ENCODE measurements at places on chromosomes 5 and 9.

DNA sequence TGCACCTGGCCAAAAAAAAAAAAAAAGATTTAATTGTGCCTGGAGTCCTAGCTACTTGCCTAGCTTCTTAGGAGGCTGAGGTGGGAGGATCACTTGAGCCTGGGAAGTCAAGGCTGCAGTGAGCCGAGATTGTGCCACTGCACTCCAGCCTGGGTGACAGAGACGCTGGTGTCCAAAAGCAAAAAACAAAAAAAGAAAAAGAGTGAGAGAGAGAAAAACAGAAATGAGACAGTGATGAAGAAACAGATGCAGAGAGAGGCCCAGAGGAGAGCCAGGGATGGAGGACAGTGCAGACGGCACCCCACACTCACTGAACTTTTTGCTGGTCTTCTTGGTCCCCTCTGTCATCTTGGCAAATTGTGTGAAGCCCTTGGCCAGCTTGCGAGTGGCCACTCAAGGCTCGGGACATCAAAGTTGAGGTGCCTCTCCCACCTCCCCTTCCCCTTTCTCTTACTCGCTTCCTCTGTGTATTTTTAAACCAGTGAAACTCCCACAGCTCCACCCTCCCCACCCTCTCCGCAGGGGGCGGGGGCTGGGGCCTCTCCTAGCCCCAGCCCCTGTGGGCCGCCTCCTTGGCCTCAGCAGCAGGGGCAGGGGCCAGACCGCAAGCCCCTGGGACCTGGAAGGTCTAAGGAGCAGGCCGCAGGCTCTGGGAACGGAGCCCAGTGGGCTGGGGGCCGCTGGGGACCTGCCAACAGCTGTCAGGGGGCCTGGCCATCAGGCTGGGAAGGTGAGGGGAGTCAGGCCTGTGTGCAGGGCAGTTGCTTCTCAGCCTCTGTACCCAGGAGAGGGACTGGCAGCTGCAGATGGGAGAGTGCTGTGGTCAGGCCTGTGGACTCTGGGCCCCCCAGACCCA lies at the start of gene SH2D3C:
TSS of gene SH2D3C (minus strand) at position 387 of the 856 bp plus-strand sequence. CDS start at position 348, 39 bp downstream.
- no peak for DNase-seq

- DNase-seq = no peak
These were observed 174.4 kb upstream of the RGMB start for GRCh38 chr5:98599016-98599415.

DNA sequence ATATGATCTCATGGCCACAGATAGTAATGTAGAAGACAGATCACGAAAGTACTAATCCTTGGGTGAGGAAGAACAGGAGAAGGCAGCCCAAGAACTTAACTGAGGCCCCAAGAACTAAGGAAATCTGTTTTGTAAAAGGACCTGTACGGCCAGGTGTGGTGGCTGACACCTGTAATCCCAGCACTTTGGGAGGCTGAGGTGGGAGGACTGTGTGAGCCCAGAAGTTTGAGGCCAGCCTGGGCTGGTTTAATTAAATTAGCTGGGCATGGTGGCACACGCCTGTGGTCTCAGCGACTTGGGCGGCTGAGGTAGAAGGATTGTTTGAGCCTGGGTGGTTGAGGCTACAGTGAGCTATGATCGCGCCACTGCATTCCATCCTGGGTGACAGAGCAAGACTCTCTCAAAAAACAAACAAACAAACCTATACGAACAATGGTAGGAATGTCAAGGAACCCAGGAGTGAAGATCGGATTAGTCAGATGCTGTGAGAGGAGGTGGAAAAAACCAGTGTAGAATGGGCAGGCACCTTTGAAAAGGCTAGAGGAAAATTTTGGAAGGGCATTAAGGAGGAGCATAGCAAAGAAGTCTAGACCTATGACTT lies 283.8 kb upstream of the DMRT1 start:
- DNase-seq = no peak

DNA sequence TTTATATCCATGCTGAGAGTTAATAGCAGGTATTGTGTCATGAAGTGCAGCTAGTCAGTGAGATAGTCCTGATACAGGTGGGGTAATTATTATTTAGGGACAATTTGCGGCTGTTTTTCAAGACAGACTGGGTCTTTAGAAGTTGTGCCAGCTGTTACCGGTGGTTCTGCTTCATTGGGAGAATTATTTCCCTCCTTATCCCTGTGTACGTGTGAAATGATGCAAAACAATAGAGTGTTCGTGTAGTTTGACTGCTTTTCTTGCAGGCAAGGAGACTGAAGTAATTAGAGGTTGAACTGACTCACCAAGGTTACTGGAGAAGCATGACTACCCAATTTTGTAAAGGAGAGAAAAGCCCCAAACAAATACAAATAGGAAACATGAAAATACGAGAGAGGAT lies 101.7 kb downstream of the ARRDC3 start:
- DNase-seq = no peak

- DNase-seq = no peak
These were observed 46.9 kb downstream of the RAB14 start for GRCh38 chr9:121154782-121155181.

- no peak for DNase-seq
These were observed 30.6 kb upstream of the IL33 start for GRCh38 chr9:6184749-6185645.

DNA sequence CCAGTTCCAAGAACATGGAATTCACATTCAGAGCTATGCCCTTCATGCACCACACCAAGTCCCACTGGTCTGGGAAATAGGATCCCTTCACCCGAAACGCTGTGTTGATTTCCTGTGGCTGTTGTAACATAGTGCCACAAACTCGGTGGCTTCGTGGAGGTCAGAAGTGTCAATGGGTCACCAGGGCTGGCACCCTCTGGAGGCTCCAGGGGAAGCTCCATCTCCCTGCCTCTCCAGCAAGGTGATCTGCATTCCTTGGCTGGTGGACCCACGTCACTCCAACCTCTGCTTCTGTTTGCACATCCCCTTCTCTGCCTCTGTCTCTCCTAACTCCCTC lies 28.9 kb upstream of the ALDH1B1 start:
- DNase-seq = no peak

DNA sequence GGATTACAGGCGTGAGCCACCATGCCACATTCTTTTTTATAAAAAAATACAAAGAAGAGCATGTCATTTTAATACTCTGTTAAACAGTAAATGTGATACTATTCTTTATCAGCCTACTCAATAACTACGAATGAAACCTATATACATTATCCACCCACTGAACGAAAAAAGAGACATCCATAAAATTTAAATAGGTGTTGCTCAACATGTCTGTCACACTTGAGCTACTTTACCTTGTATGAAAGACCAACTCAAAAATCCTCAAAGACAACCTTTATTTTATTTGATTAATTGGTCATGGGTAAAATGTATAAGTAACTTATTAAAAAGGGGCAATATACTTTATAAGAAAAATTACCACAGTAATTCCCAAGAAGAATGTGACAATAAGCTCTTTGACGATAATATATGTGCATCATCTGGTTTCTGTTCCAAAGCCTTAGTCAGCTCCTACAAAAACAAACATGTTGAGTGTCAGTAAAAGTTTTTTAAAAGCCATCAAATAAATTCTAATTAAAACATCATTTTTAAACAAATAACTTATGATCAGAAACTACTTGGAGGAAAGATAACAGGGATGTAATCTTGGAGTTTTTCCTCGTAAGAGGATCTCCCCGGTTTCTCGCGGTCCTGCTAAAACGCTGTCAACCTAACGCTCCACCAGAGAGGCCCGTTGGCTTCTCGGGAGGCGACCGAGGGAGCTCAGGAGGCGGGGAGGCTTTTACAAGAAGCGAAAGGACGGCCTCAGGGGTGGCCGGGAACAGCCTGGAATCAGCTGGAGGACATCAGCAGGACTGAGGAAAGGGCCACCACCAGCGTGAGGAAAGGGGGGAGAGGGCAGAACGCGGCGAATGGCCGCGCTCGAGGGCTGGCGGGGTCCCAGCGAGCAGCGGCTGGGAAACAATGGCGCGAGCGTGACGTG lies 13.5 kb upstream of the ANKRD18B start:
- DNase-seq = no peak

- DNase-seq = no peak
These were observed 48.6 kb downstream of the HRH2 start for GRCh38 chr5:175706499-175706898.

DNA sequence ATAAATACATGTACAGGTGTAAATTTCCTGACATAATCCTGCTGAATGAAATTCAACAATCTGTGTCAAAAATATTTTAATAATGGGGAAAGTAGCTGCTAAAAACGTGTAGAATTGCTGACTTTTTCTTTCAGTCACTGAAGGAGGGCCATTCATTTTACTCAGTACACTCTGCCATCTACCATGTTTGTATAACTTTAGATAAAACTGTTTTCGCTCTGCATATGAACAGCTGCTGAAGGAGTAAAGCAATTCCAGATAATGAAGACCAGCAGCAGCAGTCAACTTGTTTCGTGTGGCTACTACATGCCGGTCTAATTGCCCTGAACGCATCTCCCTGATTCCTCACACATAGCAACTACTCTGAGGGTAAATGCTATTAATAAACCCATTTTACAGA lies 380.5 kb downstream of the SPOCK1 start:
- no peak for DNase-seq

DNA sequence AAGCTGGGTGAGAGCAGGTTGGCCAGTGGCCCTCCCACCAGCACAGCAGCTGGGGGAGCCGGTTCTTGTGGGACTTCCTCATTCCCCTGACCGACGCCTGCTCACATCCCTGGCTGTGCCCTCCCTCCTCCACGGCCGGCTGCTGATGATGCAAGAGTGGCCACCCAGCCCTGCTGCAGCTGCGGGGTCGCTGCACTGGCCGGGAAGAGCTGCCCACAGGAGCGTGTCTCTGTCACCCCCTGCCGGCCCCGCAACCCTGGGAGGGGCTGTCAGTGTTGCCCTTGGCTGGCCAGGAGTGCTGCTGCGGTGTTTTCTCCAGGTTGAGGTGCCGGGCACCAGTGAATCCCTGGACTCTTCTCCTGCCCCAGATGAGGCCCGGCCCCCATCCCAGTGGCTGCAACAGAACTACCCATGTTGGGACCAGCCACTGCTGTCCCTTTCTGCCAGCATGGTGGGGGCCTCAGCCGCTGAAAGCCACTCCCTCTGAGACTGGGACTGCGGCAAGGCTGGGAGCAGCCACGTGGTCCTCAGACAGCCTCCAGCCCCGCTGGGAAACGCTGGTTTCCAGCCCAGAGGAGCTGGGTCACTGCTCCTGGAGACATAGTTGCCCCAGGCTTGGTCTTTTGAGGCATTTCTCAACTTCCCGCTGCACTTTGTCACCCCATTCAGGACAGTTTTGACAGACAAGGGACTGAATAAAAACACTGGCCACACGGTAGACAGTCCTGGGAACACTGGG lies 739 bp downstream of the CARD9 start:
- no peak for DNase-seq

DNA sequence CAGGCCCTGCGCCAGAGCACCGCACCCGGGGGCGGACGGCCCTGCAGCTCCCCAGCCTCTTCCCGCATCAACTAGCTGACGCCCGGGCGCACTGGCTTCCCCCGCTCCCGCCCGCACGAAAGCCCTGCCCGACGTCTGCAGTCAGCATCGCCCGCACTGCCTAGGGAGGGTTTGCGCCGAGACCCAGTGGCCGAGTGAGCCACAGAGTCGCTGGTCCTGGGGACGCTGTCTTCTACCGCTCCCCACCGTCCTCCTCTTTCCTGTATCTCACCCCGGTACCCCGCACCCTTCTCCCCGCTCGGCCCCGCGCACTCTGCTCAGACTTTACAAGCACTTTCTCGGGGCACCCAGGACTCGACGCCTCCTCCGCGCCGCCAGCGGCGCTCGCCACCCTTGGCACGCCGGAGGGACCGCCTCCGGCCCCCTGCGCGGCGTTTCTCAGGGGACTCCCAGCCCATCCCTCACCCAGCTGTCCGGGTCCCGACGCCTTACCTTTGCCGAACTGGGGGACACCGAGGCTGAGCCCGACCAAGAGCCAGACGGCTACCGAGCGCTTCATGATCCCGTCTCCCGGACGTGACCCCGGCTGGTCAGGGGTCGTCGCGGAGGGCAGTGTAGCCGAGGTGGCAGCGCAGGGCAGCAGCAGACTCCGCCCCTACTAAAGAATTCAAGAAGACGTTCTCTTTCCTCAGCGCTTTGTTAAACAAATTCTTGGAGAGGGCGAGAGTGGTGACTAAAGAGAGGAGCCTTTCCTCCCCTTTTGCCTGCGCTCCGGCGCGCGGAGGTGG lies 670 bp downstream of the EDIL3 start:
- no peak for DNase-seq

DNA sequence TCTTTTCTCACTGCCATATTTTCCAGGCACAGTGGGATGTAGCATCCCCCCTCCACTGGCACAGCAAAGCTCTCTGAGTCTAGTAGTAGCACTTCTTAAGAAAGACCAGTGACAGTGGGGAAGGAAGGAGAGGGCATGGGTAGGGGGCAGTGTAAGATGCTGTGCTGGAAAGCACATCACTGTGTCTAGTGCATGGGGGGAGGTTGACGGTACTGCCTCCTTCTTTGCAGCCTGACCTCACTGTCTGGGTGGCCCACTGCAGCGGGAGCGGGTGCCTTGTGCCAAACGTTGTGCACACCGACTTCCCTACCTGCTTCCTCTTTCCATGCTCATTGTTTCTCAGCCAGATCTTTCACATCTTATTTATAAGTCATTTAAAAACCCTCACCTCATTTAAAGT lies 91.8 kb downstream of the PDE8B start:
- no peak for DNase-seq

DNA sequence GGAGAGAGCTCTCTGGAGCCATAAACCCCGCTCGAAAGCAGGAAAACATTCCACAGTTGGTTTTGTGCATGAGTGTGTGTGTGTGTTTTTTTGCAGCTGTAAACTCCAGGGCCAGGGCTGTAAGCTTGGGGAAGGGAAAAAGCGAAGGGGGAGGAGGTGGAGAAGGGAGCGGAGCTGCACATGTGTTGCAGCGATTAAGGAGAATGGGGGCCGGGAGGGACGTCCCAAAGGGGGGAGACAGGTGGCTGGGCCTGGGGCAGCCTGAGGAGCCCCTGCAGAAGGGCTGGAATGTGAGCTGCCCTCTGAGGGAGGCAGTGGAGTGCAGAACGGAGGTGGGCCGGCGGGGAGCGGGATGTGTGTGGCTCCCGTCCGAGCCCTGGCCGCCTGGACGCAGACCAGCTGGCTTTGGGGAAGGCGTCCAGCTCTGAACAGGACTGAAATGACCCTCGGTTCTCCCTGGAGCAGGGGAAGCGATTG lies 2.7 kb upstream of the MYMK start:
- no peak for DNase-seq

GRCh38 chr5:175484322-175484721 lies 6.0 kb downstream of the SFXN1 start:
- DNase-seq = no peak

GRCh38 chr5:96434201-96434645 lies 1.2 kb upstream of the PCSK1 start:
- DNase-seq = no peak

DNA sequence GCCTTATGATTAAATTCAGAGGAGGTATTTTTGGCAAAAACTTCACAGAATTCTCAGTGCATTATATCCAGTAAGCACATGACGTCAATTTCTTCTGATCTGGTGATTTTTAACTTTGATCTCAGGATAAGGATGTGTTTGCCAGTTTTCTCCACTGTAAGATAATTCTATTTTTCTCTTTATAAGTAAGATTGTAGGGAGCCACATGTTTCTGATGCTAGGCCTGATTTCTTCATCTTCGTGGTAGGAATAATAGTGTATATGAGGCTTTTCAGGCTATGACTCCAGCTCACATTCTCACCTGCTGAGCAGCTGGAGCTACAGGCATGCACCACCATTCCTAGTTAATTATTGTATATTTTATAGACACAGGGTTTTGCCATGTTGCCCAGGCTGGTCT lies 32.1 kb upstream of the LMNB1 start:
- no peak for DNase-seq

GRCh38 chr5:142561029-142561428 lies 124.9 kb downstream of the FGF1 start:
- DNase-seq = no peak
